AG09319 (cell line): ENCODE measurements at places on chromosomes 4 and X.

- no peak for DNase-seq
These were observed 696.4 kb downstream of the DMD start for GRCh38 chrX:32514986-32515385.

DNA sequence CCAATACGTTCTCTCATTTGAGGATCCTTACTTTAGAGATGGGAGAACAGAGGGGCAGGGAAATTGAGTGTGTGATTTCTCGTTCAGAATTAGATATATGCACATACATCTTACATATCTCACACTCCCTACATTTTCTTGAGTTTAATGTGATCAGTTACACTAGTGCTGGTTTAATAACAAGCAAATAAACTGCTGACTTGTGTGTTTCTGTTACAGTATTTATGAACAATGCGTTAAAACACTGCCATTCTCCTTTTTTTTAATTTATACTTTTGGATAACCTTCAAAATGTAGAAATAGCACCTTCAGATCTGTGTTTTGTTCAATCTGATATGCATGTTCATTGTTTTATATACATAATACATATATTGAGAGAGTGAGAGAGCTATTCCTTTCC is 130.1 kb downstream of the KLHL8 start:
- no peak for DNase-seq

DNA sequence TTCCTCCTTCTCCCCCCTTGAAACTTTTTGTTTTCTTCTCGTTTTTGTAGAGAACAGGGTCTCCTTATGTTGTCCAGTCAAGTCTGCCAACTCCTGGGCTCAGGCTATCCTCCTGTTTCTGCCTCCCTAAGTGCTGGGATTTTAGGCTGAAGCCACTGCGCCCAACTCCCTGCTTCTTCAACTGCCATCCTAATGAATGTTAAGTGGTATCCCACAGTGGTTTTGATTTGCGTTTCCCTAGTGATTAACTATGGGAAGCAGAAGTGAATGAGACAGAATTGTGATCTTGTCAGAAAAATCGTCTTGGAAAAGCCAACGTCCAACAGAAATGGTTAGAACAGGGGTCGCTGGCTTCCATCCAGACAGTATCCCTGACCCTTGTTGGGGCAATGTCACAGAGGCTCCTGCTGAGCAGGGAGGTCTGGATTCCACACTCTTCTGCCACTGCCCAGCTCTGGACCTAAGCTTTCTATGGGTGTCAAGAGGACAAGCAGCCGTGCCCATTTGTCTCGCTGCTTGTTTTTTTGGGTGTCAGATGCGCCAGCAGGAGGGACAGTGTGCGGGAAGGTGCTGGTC is 869 bp upstream of the ADD1 start:
- no peak for DNase-seq

DNA sequence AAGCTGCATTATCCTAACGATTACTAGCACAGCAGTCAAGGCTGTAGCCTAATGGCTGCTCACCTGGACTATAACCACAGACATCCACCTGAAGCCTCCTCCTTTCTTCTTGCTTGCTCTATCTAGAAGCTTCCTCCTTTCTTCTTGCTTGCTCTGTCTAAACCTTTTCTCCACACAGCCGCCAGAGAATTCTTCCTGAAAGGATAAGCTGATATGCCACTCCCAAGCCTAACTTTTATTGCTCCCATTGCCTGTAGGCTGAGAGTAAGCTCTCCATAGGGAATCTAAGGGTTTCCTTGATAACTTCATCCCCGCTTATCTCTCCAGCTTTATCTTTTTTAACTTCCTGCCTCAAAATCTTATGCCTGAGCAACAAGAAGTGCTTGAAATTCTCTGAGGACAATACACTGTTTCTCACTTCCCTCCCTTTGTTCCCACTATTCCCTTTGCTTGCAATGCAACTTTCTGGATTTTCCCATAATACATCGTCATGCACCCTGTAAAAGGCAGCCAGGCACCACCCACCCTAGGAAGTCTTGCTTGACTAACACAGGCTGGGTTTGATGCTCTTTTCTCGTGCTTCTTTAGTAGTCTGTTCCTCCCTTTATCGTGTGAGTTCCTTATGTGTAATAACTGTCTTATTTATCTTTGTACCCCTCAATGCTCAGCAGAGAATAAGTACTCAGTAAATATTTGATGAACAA is 1.4 kb upstream of the LRIT3 start:
- no peak for DNase-seq

GRCh38 chrX:136260776-136261175 is 9.6 kb upstream of the MAP7D3 start:
- DNase-seq = no peak

- no peak for DNase-seq
These were observed 550.0 kb upstream of the DIPK2B start for GRCh38 chrX:45750639-45751038.

DNA sequence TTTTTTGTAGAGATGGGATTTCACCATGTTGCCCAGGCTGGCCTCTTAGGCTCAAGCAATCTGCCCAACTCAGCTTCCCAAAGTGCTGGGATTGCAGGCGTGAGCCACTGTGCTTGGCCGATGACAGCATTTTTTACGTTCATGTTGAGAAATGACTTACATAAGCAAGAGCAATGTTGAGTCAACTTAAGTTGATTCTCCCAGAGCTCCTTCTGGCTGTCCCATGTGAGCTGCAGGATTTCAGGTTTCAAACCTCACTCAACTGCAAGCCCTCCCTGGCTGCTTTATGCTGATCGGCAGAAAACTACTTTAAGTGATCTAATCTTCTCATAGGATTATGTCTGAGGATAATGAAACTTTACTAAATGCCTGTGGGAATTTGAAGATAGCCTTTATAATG is 86.8 kb downstream of the GC start:
- no peak for DNase-seq

DNA sequence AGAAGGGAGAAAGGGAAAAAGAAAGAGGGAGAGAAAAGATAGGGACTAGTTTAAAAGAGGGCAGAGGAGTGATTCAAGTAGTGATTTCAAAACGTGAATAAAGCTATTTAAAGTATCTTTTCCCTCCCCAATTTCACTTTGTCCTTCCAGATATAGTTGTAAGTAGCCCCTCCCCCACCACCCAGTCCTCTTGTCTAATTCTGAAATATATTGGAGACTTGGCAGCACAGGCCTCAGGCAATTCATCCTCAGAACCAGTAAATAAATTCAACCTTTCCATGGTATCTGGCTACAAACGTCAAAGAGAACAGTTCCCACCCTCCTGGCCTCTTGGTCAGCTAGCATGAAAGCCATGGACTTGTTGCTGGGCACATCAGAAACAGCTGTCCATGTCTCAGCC is 169.5 kb upstream of the SCML1 start:
- DNase-seq = no peak

- no peak for DNase-seq
These were observed 9.2 kb upstream of the JADE1 start for GRCh38 chr4:128800284-128800683.

GRCh38 chr4:8189551-8190466 is 9.3 kb upstream of the SH3TC1 start:
- DNase-seq = no peak

GRCh38 chrX:149493567-149494562 is 11.2 kb downstream of the IDS start:
- no peak for DNase-seq

DNA sequence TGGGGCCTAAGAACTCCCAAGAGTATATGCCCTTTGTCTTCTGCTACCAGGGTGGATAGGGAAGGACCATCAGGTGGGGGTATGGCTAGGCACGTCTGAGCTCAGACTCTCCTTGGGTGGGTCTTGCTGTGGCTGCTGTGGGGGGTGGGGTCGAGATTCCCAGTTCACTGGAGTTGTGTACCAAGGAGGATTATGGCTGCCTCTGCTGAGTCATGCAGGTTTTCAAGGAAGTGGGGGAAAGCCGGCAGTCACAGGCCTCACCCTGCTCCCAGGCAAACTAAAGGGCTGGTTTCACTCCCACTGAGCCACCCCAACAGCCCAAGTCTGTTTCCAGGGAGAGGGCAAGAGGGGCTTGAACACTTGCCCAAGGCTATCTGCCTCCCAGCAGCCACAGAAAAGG is 249.7 kb downstream of the NR3C2 start:
- DNase-seq = no peak

- no peak for DNase-seq
These were observed 451.5 kb downstream of the PCDH11X start for GRCh38 chrX:92230628-92231027.

DNA sequence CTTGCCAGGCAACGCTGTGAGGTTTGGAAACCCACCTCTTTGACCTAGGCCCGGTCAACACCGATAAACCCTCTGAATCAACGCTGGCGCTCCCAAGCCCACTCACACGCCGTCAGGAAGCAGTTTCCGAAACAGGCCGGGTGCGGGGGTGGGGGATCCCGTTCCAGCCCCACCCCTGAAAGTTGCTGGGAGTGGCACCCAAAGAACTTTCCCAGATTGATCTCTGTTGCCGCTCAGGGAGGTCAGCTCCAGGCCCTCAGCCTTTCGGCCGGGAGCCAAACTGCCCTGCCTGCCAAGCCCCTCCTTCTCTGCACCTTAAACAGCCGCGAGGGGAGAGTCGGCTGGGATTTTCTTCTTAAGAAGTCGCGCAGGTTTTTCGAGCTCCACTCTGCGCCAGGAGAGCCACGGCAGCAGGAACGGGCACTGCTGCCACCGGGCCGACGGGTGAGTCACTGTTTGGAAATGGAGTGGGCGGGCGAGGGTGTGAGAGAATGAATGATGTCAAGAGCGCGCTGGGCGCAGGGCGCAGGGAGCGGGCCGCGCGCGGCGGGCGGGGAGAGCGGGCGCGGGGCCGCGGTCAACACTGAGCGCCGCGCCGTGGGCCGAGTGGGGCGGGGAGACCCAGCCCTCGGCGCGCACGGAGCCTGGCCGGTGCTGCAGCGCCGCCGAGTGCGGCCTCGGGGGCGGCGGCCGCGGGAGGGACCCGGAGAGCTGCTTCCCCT is at the start of gene SGMS2:
TSS of gene SGMS2 (plus strand) at position 583 of the 722 bp plus-strand sequence. CDS start 70,622 bp downstream, outside the sequence.
- peak; percentile 72 for DNase-seq

GRCh38 chr4:101850698-101851097 is 60.2 kb downstream of the BANK1 start:
- no peak for DNase-seq

GRCh38 chr4:184420881-184421416 is 53.4 kb downstream of the IRF2 start:
- DNase-seq = no peak

- DNase-seq = no peak
These were observed 21.7 kb upstream of the KIAA0232 start for GRCh38 chr4:6760865-6761264.
